NCI-H1417 treated with DMSO at 0.1 percent for 48 hours (cell line): ENCODE measurements at places on chromosomes 3 and 15.

- no peak for DNase-seq
These were observed 20.5 kb downstream of the ALCAM start for GRCh38 chr3:105387122-105387751.

GRCh38 chr3:149625795-149626194, 32.0 kb downstream of the WWTR1 start:
- DNase-seq: no peak

- DNase-seq: no peak
These were observed 1.1 kb downstream of the ATP10A start for GRCh38 chr15:25862071-25862471.

GRCh38 chr3:127174715-127175140, 18.2 kb upstream of the PRR23E start:
- DNase-seq: no peak

DNA sequence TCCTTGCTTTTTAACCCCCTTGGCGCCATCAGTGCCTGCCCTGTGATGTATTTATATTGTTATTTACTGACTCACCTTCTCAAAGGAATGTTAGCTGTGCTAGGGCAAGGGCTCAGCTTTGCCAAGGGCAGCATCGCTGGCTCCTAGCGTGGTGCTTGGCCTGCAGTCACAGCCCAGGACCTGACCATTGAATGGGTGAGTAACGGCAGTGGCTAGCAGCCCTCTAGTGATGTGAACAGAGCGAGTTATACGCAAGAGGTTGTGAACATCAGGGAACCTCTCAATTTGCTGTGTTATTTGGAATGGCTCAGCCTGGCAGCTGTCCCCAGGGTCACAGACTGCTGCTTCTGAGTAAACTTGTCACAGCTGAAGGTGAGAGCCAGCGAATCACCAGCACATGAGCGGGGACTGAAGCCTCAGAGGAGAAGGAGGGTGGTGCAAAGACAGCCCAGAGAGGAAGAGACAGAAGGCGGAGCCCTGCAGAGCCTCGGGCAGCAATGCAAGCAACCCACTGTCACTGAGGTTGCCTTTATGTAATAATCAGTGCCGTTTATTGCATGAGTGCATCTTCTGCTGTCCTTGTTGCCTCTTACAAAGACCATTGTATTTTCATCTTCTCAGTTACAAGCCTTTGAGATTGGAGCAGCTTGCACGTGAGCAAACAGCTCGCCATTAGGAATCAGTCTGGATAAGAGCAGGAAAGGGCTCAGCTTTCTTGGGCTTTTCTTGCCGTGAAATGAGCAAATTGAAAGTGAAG, 158.3 kb downstream of the SLCO3A1 start:
- no peak for DNase-seq

GRCh38 chr3:147881933-147882332, 472.8 kb downstream of the ZIC1 start:
- DNase-seq: no peak

DNA sequence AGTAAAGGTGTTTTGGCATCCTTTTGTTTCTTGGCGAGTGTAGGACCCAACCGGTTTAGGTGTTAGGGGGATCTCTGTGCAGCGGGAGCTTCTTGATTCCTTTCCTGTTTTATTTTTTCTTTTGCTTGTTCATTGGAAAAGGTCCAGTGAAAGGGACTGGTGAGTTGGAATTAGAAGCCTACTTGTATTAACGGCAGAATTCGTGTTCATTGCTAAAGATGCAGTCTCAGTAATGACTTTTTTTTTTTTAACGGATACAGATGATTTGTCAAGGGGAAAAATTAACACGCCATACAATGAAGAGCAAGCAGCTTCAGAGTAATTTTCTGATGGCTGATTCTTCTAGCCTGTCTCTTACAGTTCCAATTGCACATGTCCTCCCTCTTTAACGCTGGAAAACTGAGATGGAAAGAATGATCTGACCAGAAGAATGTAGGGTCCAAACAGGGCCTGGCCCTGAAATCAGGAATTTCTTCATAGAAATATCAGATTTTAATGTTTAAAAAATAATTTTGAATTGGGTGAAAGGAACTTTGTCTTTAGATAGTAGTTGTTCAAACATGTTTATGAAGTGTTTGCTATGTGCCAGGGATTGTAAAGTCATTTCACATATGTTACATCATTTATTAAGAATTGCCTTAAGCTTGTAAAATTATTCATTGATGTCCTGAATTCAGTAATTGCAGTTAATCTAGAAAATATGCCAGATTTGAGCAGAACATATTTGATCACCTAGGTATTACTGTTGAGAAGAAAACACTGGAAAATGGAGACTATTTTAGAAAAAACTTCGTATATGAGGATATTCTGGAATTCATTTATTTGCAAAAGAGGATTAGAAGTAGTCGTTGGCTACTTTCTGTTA, 1.4 kb downstream of the MAPK6 start:
- no peak for DNase-seq

DNA sequence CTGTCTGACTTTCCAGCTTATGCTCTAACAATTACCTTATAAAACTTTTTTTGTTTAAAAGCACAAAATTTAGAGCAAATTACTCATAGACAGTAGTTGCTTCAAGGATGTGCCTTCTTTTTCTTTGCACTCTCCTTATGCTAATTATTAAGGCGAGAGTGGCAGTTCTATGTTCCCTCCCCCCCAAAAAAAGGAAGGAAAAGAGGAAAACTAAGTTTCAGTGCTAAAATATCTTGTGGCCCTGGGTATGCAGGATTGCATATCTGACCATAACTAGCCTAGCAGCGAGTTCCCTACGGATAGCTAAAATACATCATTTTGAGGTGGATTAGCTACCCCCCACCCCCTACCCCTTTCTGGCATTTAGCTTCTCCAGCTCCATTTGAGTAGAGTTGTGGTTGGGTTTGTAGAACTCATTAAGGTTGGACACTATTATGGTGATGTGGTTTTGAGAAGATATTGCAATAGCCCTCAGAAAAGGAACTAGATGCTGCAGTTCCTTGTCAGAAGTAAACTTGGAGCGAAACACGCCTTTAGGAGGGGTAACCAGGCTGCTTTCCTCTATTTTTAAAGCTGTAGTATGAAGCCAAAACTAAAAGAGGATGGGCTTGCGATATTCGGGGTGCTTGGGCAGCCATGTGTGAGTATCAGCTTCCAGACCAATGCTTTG, 174.6 kb downstream of the AKAP13 start:
- no peak for DNase-seq

DNA sequence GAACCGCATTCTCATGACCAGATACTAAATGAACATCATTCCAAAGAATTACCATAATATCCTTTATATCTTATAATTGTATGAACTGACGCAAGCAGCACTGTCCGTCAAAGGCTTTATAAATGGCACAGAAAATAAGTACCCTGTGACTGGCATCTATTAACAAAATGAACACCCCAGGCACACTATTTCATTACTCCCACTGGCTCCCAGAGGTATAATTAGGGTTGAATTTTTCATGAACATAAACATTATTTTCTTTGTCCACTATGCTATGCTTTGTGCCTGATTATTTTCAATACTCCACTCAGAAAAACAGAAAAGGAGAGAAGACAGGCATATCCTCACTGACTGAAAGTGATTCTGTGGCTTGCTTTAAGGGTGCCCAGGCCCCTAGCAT, 71.1 kb downstream of the LYZL4 start:
- peak; percentile 41 for DNase-seq

DNA sequence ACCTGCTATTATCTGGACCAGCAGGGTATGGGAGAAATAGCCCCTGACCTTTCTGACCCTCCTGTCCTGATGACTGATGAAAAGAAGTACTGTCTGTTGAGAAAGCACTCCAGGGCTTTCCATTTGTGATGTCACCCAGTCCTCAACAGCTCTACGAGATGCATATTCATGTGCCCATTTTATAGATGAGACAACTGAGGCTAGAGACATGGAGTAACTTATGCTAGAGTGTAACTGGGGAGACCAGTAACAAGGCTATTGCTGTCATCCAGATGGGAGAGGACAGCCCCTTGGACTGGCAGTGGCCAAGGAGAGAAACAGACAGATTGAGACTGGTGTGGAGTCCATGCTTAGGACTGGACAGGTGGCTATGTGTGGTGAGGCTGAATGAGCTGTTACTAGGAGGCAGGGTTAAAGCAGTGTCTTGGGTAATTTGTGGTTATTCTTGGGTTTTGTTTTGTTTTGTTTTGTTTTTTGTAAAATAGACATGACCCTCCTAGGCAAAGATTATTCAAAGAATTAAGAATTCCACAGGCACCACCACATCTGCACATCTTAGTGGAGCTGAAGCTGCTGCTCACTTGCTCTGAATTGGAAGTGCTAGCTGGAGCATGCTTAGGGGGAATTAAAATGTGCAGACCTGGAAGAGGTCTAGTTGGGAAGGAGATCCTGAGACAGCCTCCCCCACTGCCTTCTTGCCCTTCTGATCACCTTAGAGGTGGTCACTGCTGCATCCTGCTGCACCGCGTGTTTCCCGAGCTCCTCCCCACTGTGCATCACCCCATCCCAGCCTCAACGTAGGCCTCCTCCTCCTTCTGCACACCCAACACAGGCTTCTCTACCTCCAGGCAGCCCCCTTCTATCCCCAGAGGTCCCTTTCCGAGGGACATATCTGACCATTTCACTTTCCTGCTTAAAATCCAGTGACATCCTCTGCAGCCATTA, 8.4 kb downstream of the HRH1 start:
- no peak for DNase-seq

GRCh38 chr3:11350374-11350773, 78.2 kb downstream of the ATG7 start:
- no peak for DNase-seq

GRCh38 chr15:86659724-86660411, 580.2 kb downstream of the AGBL1 start:
- DNase-seq: no peak

GRCh38 chr15:40871749-40872617, 2.1 kb downstream of the RHOV start:
- no peak for DNase-seq

DNA sequence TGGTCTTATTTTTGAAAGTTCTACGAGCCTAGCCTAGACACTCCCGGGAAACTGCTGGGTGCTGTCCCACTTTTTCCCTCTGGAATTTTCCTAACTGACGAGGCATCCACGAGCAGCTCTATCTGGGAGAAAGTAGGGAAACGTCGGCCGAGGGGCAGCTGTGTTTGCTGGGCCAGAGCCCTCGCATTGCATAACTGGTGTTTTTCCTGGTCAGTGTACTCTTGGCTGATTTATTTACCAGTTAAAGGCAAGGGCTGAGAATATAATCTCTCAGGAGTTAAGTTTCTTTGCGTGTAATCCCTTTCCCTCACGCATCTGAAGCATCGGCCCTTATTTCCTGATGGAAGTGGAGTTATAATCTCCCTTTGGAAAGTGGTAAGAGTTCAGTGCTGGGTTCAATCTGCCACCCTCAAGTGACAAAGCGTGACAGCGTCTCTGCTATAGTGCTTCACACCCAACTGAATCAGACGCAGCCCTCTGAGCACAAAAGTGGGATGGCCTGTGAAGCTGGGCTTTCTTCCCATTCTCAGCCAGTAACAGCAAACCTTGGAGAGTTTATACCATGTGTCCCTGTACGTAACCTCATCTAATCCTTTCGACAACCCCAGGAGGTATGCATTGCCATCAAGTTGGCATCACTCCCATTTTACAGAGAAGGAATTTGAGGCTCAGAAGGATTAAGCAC, 311.5 kb downstream of the RORA start:
- no peak for DNase-seq

GRCh38 chr3:112132554-112132953, 494 bp downstream of the GCSAM start:
- no peak for DNase-seq

DNA sequence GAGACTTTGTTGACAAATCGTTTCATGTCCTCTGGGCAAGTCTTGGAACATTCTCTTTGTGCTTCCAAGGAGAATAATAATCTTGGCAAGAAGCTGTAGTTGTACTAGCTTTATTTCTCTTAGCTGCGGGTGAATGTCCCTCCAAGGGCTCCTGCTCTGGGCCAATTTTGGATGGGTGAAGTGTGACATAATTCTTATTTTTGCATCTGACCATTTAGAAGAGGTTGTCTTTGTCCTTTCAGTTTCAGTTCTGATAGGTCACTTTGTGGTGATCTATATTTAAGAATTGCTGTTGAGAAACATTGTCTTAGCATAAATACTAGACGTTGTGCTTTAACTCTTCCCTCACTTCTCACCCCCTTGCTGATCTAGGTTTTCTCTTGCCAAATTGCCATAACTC, 164.8 kb upstream of the RORA start:
- no peak for DNase-seq

GRCh38 chr15:48774484-48774883, 36.4 kb downstream of the CEP152 start:
- no peak for DNase-seq

- no peak for DNase-seq
These were observed 24.3 kb upstream of the FLNB start for GRCh38 chr3:57983734-57984518.

DNA sequence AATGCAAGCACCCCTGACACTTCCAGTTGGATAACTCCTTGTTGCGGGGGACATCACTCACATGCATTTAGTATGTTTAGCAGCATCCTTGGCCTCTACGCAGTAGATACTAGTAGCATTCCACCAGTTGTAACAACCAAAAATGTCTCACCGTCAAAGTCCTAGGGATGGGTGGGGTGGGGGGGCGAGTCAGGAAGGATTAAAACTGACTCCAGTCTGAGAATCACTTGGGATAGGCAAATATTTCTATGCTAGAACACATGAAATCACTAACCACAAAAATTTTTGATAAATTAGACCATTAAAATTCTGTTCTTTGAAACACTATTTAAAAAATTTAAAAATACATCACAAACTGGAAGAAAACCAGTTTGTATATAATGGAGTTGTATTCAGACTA, 18.0 kb downstream of the ICE2 start:
- DNase-seq: no peak

GRCh38 chr15:101489599-101490407, at the start of gene PCSK6:
TSS of gene PCSK6 (minus strand) at chr15:101489707. CDS start at chr15:101489670, 37 bp downstream.
- DNase-seq: no peak

DNA sequence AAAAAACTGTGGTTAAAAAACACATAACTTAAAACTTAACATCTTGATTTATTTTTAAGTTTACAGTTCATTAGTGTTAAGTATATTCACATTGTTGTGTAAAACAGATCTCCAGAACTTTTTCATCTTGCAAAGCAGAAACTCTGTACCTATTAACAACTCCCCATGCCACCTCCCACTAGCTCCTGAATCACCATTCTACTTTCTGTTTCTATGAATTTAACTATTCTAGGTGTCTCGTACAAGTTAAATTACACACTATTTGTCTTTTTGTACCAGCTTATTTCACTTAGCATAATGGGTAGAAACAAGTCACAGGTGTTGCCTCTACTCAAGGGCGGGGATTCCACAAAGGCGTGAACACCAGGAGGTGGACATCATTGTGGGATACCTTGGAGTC, 43.2 kb downstream of the CRTC3 start:
- DNase-seq: no peak

- no peak for DNase-seq
These were observed 86.9 kb downstream of the KLF15 start for GRCh38 chr3:126270145-126270811.

DNA sequence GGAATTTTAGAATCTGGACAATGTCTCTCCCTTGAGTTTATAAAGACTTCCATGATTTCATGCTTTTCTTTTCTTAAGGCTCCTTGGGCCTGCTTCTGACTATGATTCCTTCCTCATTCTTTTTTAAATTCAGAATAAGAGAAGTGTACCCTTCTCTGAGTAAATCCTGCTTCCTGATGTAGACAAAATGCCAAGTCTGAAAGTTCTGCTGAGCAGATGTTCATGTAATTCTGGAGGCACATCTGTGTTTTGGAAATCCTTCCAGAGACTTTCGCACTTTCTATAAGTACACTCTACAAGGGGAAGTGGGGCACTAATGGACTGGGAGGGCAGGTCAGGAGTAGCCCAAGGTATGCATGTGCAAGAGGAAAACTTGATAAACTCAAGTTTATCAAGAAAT, 24.8 kb downstream of the TPM1 start:
- DNase-seq: no peak

GRCh38 chr15:98743177-98743576, 94.8 kb downstream of the IGF1R start:
- DNase-seq: no peak
